Motor neuron (in vitro differentiated cells): ENCODE measurements at places on chromosomes 5 and 9. TPM values are rescaled to one million over a fixed set of nuclear protein-coding genes. Genes with fewer than 3 reads are reported as not detected.

ANXA2R gene
- total RNA-seq = 3.4 and 5.0 TPM in 2 replicates

PCBD2 gene
- 8.8 and 11.3 TPM in 2 replicates for total RNA-seq

SLC27A6 gene
- 1.7 and 1.8 TPM in 2 replicates for total RNA-seq

CHSY3 gene
- total RNA-seq = 5.5 and 5.6 TPM in 2 replicates

REEP2 gene
- total RNA-seq = 2.4 and 11.0 TPM in 2 replicates

ZDHHC12 gene
- 9.6 and 10.9 TPM in 2 replicates for total RNA-seq

DNA sequence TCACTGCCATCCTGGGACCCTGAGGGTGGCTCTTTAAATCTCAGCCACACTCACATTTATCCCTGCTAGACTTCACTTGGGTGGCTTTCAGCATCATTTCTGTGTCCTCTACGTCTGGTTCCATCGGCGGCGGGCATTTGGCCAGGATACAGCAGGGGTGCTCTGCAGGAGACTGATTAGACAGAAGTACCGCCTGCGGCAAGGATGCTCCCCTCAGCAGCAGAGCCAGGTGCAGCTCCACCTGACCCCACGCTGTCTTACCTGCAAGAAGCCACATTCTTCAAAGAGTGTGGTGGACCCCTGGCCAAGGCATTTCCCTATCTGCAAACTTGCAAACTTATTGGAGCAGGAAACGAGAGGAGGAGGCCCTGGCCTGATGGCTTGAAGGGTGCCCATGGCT is 309.8 kb upstream of the IRX4 start:
- ATAC-seq = no peak

GRCh38 chr5:111795142-111795541 is 38.1 kb upstream of the NREP start:
- no peak for ATAC-seq

DNA sequence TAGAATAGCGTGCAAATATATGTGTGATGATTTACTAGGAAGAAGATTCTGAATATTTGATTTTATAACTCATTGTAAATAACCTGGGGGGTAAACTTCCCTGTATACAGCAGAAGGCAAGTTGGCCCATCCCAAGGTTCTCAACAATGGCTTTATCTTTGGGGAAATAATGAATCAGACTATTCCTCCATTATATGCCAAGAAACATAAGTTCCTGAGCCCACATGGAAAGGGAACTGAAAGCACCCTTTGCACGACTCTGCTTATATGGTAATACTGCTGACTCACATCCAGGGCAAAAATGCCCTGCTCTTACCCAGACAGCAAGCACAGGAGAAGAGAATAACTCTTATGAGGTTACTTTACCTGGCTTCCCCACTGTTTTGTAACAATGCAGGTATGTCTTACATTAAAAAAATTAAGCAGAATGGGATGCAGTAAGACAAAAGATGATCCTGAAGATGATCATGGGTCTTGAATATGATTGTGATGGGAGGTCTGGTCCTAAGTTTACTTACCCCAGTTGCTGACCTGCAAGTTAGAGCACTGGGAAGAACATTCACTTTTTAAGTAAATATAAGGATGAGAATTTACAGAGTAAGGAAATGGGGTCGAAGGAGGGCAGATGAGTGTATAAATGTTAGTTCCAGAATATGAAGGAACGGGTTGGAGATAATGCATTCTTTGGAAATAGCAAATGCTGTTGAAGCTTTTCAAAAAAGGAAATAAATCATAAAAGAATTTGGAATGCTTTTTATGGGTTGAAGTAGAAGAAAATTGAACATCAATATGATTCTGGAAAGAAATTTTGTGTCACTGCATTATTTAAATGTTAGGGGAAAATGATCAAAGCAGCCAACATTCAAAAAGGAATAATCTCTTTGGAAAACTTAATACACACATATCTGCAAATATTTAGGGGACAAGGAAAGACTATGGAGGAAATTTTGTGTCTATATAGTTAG is 428.4 kb upstream of the MPDZ start:
- ATAC-seq = peak; percentile 76

DNA sequence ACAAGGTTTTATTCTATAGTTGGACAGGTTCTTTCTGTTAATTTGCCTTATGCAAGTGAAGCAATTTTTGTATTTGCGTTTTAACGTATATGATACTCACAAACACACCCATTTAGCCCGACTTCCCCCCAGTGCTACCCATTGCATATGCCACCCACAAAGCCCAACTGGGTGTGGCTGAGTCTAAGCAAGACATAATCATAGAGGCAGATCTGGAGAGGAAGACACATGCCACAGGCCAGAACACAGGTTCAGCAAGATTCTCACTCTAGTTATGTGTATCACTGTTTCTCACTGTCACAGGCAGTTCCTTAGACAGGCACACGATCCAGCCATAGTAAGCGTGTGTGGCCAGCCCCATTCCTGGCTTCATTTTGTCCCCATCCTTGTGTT is 29.0 kb upstream of the PUM3 start:
- no peak for ATAC-seq

GRCh38 chr9:121192959-121193640 is 8.6 kb downstream of the RAB14 start:
- ATAC-seq = no peak

DNA sequence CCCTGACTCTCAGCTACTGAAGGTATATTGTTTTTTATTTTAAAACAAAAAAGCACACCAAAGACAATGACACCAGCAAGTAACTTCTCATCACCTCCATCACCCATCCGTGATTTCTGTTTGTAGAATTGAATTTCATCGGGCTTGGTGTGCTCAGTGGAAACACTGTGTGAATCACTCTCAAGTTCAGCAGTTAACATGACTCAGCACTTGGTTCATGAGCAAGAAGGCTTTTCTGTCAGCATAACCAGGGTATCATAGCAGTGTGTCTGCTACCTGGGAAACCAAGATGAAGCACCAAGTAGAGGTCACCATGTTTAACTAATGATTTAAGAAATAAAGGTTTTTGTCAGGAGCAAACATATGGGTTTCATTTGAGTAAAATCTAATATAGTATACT is 123.7 kb downstream of the INSYN2B start:
- ATAC-seq = peak; percentile 96

DNA sequence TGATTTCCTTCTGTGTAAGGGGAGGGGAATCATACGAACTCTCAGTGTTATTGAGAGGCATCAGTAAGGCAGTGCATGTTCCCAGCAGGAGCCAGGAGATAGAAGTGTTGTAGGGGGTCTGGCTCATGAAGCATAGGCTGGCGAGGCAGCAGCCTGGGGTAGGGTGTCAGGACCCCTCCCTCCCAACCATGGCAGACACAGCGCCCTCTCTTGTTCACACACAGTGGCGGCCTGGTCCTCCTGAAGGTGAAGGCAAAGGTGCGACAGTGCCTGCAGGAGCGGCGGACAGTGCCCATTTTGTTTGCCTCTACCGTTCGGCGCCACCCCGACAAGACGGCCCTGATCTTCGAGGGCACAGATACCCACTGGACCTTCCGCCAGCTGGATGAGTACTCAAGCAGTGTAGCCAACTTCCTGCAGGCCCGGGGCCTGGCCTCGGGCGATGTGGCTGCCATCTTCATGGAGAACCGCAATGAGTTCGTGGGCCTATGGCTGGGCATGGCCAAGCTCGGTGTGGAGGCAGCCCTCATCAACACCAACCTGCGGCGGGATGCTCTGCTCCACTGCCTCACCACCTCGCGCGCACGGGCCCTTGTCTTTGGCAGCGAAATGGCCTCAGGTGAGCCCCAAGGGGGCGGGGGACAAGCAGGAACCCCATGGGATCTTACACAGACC is 4.7 kb downstream of the SLC27A4 start:
- ATAC-seq = no peak

- no peak for ATAC-seq
Measured at GRCh38 chr5:148759101-148759500, 67.3 kb upstream of the ADRB2 start.
